ENCODE measurements at places on chromosomes 5 and 9. TPM values are rescaled to one million over a fixed set of nuclear protein-coding genes. Genes with fewer than 3 reads are reported as not detected.

The ESM1 gene
- total RNA-seq, result not detected

DNA sequence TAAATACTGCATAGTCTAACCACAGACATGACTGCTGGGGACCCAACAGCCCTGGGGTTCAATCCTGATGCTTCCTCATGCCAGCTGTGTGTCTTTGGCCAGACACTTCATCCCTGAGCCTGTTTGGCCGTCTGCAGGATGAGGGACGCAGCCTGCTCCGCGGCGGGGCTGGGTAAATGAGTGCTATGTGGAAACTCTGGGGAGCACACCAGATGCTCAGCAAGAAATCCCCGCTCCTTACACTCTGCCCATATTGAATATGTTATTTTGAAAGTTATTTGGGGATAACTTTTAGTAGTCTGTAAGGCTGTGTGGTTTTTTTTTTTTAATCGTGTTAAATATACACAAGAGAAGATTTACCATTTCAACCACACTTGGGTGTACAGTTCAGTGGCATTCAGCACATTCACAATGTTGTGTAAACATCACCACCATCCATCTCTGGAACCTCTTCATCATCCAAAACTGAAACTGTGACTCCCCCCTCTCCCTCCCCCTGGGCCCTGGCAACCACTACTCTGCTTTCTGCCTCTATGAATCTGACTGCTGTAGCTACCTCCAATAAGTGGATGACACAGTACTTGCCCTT, 42.7 kb downstream of the SH3PXD2B start:
- H3K27ac ChIP-seq, result peak overlapping the region; percentile 93
- H3K36me3 ChIP-seq, result no peaks in the 10 kb centered on the region
- H3K4me1 ChIP-seq, result peaks cover 17% of the 10 kb centered on the region

DNA sequence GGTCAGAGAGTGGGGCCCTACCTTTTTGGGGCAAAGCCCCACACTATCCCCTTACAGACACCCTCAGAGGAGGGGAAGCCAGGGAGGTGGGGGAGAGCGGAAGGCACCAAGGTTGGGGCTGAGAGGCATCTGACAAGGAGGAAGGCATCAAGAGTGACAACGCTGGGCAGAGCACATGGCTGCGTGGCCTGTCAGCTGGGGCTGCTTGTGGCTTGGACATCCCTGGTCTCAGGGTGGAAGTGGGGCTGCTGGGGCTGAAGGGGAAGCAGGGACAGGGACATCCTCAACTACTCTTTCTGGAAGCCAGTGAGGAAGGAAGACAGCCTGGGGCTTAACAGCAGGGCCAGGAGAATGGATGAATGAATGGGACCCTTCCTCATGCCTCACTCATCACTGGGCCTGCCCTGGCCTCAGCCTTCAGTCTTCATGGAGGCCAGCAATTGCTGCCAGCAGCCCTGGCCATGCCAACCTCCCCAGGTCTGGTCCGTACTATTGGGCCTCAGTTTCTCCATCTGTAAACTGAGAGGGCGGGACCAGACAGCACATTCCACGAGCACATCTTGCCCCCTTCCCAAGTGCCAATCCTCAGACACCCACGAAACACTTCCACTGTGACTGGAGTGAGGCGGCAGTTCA, 993 bp upstream of the RALGDS start:
- H3K4me3 ChIP-seq, result no peak overlapping the region
- H3K36me3 ChIP-seq, result no peaks in the 10 kb centered on the region
- H3K27ac ChIP-seq, result peak overlapping the region; percentile 88
- DNase-seq, result no peak
- peaks cover 23% of the 10 kb centered on the region for H3K4me1 ChIP-seq

The GALNT12 gene
- total RNA-seq, result 0.29 TPM

DNA sequence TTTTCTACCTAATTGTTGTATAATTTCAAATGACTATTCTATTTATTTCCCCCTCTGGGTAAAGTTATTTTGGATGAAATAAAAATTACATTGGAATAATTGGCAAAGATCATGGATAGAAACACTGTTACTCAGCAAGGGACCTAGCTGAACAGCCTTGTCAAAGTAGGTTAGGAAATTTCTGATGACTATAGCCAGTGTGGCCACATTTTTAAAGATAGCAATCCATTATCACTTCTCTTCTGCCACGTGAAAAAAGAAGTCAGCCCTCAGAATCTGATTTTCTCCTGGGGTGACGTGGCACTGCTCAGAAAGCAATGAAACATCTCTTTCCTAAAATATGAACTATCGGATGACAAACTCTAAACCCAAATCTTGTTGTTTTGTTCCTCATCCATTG, 784.2 kb upstream of the RIOK2 start:
- no peaks in the 10 kb centered on the region for H3K27me3 ChIP-seq
- H3K27ac ChIP-seq, result no peak overlapping the region
- H3K4me1 ChIP-seq, result no peaks in the 10 kb centered on the region
- H3K36me3 ChIP-seq, result no peaks in the 10 kb centered on the region
- DNase-seq, result no peak

The HK3 gene
- total RNA-seq, result 4.1 TPM

DNA sequence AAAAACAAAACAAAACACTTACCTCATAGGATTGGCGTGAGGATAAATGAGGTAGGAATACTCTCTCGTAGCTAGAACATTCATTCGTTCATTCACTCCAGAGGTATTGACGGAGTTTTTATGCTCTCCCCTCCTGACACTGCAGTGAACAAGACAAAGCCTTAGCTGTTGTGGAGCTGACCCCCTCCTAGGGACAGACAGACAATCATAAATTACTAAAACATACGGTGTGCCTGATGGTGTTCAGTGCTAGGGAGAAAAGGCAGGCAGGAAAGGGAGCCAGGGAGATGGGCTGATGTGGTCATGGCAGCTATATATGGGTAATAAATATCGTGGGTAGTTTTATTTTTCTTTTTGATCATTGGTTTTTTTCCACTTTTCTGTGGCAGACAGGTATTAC, 5.7 kb upstream of the BRD3 start:
- DNase-seq, result no peak
- H3K4me3 ChIP-seq, result no peak overlapping the region
- H3K4me1 ChIP-seq, result no peaks in the 10 kb centered on the region
- no peaks in the 10 kb centered on the region for H3K27me3 ChIP-seq
- no peaks in the 10 kb centered on the region for H3K36me3 ChIP-seq
- no peak overlapping the region for H3K27ac ChIP-seq

- H3K4me1 ChIP-seq, result peaks cover 6% of the 10 kb centered on the region
- no peak for DNase-seq
Measured at GRCh38 chr9:76859860-76860259, 46.1 kb downstream of the PRUNE2 start.

The ROR2 gene
- 58.3 TPM for total RNA-seq

The FAM240B gene
- total RNA-seq, result not detected

DNA sequence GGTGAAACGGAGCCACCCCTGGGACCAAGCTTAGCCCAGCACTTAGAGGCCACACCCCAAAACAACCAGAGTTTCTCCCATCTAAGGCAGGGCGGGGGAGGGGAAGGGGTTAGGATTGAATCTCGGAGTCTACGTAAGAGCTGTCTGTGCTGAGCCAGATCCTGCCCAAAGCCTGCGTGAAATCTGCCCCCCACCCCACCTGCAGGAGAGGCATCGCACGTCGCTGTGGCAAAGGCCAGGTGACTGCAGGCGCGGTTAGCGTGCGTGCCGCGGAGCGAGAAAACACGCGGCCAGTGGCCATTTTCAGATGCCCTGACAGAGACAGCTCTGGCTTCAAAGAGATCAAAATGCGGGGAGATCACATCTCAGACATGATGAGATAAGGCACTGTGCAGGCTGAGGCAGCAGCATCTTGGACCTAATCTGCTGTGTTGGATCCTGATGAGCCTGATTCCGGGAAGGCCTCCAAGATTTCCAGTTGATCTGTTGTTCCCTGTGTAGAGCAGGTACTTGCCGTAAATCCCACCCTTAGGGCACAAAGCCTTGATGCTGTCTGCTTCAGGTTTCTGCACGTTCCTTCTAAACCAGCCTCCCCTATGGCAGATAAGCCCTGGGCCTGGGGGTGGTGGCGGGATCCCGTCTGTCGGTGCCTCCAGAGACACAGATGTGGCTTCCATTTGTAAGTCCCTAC, 2.5 kb upstream of the QSOX2 start:
- peaks cover 6% of the 10 kb centered on the region for H3K4me1 ChIP-seq
- no peak overlapping the region for H3K4me3 ChIP-seq
- no peak for DNase-seq
- H3K36me3 ChIP-seq, result no peaks in the 10 kb centered on the region

GRCh38 chr5:125683669-125684068, 739.5 kb upstream of the GRAMD2B start:
- no peaks in the 10 kb centered on the region for H3K27me3 ChIP-seq
- no peak for DNase-seq
- H3K4me1 ChIP-seq, result no peaks in the 10 kb centered on the region
- H3K36me3 ChIP-seq, result no peaks in the 10 kb centered on the region

- no peaks in the 10 kb centered on the region for H3K27me3 ChIP-seq
- H3K27ac ChIP-seq, result no peak overlapping the region
- H3K36me3 ChIP-seq, result no peaks in the 10 kb centered on the region
- H3K4me3 ChIP-seq, result no peak overlapping the region
Measured at GRCh38 chr9:76445976-76446375, 13.0 kb upstream of the GCNT1 start.

GRCh38 chr5:164885179-164885578, 1379.8 kb downstream of the MAT2B start:
- DNase-seq, result no peak
- no peak overlapping the region for H3K27ac ChIP-seq
- H3K4me3 ChIP-seq, result no peak overlapping the region
- no peaks in the 10 kb centered on the region for H3K36me3 ChIP-seq

The WHRN gene
- total RNA-seq, result 9.1 TPM

The CARTPT gene
- not detected for total RNA-seq

- no peaks in the 10 kb centered on the region for H3K27me3 ChIP-seq
- no peak for DNase-seq
- H3K27ac ChIP-seq, result no peak overlapping the region
- no peaks in the 10 kb centered on the region for H3K4me1 ChIP-seq
- H3K36me3 ChIP-seq, result no peaks in the 10 kb centered on the region
Measured at GRCh38 chr5:56148453-56148971, 84.6 kb downstream of the ANKRD55 start.

GRCh38 chr5:775961-776861, 8.3 kb downstream of the ZDHHC11B start:
- no peaks in the 10 kb centered on the region for H3K4me1 ChIP-seq
- no peak overlapping the region for H3K4me3 ChIP-seq
- no peaks in the 10 kb centered on the region for H3K36me3 ChIP-seq
- no peaks in the 10 kb centered on the region for H3K27me3 ChIP-seq
- no peak overlapping the region for H3K27ac ChIP-seq

DNA sequence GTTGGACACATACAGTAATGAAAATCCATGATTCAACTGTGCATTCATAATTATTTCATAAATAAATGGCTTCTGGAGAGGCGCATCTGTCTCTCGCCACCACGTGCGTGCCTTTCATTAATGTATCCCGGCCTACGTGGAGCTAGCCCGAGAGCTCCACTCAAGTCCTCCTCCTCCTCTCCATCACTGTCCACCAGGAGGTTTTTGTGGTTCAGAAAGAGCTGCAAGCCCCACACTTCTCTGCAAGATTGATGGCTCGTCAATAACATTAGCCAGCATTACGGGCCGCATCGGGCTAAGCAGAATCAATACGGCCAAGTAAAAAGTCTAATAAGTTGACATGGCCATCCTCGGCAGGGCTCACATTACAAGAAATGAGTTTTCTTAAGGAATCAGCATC, 499.8 kb downstream of the BNC2 start:
- H3K36me3 ChIP-seq, result no peaks in the 10 kb centered on the region
- H3K27me3 ChIP-seq, result no peaks in the 10 kb centered on the region
- no peak overlapping the region for H3K27ac ChIP-seq
- DNase-seq, result no peak
- no peak overlapping the region for H3K4me3 ChIP-seq
- H3K4me1 ChIP-seq, result no peaks in the 10 kb centered on the region

GRCh38 chr5:133368916-133369783, 243.2 kb downstream of the FSTL4 start:
- no peak overlapping the region for H3K4me3 ChIP-seq
- no peak for DNase-seq
- no peaks in the 10 kb centered on the region for H3K36me3 ChIP-seq

GRCh38 chr5:167804512-167805220, 486.8 kb upstream of the WWC1 start:
- DNase-seq, result no peak
- no peaks in the 10 kb centered on the region for H3K27me3 ChIP-seq
- no peak overlapping the region for H3K27ac ChIP-seq
- H3K4me1 ChIP-seq, result no peaks in the 10 kb centered on the region
- no peaks in the 10 kb centered on the region for H3K36me3 ChIP-seq

The NDOR1 gene
- not detected for total RNA-seq

GRCh38 chr5:174951151-174951780, 226.9 kb downstream of the MSX2 start:
- H3K36me3 ChIP-seq, result no peaks in the 10 kb centered on the region
- H3K27me3 ChIP-seq, result no peaks in the 10 kb centered on the region
- H3K4me3 ChIP-seq, result no peak overlapping the region
- H3K4me1 ChIP-seq, result no peaks in the 10 kb centered on the region
- no peak for DNase-seq
- H3K27ac ChIP-seq, result no peak overlapping the region

The FCHSD1 gene
- total RNA-seq, result 2.4 TPM

The GABRA6 gene
- not detected for total RNA-seq

The SPAAR gene
- total RNA-seq, result 11.7 TPM

The TNFSF8 gene
- total RNA-seq, result 1.2 TPM

- H3K4me1 ChIP-seq, result no peaks in the 10 kb centered on the region
- no peaks in the 10 kb centered on the region for H3K36me3 ChIP-seq
- H3K27ac ChIP-seq, result no peak overlapping the region
- H3K4me3 ChIP-seq, result no peak overlapping the region
Measured at GRCh38 chr5:56253924-56254323, 20.8 kb upstream of the ANKRD55 start.

DNA sequence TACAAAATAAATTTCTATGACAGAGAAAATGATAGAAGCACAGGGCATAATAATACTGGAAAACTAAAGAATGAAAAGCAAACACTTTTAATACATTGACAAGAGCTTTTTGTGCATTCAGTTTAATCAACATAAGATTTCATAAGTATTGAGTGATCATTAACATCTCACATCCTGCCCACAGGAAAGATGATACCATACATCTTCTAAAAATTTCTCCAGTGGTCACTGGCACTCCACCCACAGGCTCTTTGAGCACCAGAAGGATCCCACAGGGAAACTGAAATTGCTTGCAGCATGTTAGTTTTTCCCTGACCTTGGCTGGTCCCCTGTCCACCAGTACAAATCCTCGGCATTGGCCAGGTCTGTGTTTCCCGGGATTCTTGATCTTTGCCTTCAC, 186.0 kb downstream of the CEMIP2 start:
- no peaks in the 10 kb centered on the region for H3K4me1 ChIP-seq
- no peaks in the 10 kb centered on the region for H3K36me3 ChIP-seq
- H3K4me3 ChIP-seq, result no peak overlapping the region
- DNase-seq, result no peak

GRCh38 chr5:113167985-113168384, 191.4 kb downstream of the DCP2 start:
- H3K27ac ChIP-seq, result no peak overlapping the region
- H3K4me1 ChIP-seq, result no peaks in the 10 kb centered on the region
- no peak for DNase-seq
- H3K36me3 ChIP-seq, result no peaks in the 10 kb centered on the region
- H3K27me3 ChIP-seq, result no peaks in the 10 kb centered on the region
- no peak overlapping the region for H3K4me3 ChIP-seq

The SHISAL2B gene
- total RNA-seq, result not detected

All from uterus (tissue), 4 donors.